ENCODE measurements at places on chromosomes 7 and 10.

GRCh38 chr10:118272149-118272721, 69.9 kb downstream of the FAM204A start:
- DNase-seq: no peak

DNA sequence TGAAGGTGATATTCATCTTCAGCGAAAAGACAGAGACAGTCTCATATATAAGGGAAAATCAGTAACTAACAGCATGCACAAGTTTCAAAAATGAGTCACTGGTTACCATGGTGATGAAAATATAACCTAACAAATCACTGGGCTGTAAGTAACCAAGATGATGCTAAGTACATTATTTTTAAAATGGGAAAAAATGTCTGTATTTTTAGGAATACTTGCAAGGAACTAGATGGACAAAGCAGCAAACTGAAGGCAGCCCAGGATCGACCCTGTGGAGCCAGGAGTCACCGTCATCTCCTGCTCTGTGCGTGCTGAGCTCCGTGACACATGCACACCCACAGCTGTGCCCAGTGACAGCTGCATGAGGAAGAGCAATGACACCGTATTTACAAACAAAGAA, 137.3 kb downstream of the ELMO1 start:
- DNase-seq: no peak

GRCh38 chr10:76291175-76291574, 859.8 kb downstream of the LRMDA start:
- DNase-seq: no peak

DNA sequence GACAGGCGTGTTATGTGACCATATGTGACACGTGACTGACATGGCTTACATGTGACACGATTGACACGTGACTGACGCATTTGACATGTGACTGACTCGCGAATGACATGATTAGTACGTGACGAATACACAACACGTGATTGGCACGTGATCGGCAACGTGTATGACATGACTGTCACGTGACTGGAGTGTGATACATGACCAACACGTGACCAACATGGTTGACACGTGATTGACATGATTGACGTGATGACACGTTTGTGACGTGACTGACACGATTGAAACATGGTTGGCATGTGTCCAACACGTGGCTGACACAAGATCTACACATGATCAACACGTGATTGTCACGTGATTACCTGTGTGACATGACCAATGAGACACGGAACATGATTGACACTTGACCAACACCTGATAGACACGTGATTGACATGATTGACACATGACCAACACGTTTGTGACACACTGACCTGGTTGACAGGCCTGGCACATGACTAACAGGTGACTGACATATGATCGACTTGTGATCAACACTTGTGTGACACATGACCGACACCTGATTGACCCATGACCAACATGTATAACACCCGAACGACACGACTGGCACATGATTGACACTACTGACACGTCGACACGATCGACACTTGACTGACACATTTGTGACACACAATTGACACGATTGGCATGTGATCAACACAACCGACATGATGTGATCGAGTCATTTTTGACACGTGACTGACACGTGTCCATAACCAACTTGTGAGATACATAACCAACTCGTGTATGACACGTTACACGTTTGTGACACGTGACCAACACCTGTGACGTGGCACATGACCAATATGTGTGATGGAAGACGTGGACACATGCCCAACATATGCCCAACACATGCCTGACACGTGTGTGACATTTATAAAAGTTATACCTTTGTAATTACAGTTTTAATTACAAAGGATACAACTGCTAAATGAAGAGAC, 21.1 kb downstream of the CRPPA start:
- DNase-seq: no peak

GRCh38 chr7:148264933-148265557, 325.5 kb upstream of the C7orf33 start:
- DNase-seq: no peak

DNA sequence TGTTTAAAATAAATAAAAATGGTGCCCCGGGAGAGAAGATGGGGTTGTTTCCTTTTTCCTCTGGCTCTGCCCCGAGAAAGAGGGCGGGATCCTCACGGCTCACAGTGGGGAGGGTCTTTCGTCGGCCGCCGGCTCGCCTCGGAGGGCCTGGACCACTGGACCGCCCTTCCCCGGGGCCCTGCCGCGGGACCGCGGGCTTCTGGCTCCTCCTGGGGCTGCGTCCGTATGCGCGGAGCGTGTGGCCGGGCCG, 3.5 kb upstream of the IGF2BP3 start:
- no peak for DNase-seq

DNA sequence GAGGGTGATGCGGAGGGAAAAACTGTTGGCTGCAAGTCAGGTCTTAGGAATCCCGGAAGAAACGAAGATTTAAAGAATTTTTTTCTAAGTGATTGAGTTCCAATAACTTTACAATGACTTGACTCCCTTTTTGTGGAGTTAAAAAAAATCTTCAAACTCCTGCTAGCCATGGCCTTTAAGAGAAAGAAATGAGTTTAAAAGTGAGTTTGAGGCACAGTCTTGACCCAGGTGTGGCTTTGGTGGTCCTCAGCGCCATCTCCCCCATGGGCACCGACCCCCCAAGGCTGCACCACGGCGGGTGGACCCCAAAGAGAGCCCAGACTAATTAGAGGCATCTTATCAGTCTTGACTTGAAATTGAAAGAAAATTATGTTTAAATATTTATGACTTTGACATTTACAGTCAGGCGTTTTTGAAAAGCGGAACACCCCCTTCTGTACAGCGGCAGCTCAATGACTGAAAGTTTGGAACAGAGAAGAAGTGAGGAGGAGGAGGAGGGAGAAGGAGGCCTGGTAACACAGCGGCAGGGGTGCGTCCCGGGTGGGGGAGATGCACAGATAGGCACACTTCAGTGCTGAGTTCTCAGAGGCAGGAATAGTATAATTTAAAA, 349.6 kb downstream of the DNAJB6 start:
- DNase-seq: no peak

GRCh38 chr7:139889186-139889871, 60.3 kb downstream of the TBXAS1 start:
- no peak for DNase-seq

GRCh38 chr10:17213646-17214349, 12.3 kb upstream of the TRDMT1 start:
- DNase-seq: no peak

- DNase-seq: no peak
Measured at GRCh38 chr7:4944939-4945338, 14.0 kb downstream of the MMD2 start.

DNA sequence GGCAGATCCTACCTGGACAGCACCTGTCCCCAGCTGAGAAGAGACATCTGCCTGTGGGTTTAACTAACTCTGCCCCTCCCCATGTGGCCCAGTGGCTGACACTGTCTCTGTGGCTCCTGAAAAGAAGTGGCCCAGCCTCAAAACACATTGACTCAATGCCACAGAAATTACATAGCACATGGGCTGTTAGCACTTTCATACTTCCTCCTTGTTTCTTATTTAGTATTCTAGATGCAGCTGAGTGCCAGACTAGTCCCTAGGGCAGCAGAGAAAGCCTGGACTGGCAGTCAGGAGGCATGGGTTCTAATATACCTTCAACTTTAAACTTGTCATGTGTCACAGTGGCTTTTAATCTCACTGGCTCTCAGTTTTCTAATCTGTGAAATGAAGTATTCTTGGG, 171.0 kb downstream of the TRIL start:
- no peak for DNase-seq
